ENCODE measurements at places on chromosomes 16 and 17.

DNA sequence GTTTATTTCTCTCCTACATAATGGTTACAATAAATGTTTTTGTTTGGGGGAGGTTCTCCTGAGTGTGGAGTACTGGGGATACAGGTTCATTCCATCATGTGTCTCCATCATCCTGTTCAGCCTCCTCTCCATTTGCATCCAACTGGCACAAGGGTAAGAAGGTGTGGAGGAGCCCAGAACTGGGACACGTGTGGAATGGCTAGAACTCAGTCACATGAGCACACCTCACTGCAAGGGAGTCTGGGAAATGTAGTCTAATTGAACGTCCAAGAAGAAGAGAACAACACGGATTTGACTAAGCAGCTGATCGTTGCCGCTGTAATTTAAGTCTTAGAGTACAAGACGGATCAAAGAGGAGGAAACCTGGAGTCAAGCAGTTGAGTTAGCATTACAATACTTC is 6.1 kb downstream of the OR1A1 start:
- DNase-seq, result no peak

GRCh38 chr17:2106308-2106955 is 51.5 kb downstream of the HIC1 start:
- no peak for DNase-seq

DNA sequence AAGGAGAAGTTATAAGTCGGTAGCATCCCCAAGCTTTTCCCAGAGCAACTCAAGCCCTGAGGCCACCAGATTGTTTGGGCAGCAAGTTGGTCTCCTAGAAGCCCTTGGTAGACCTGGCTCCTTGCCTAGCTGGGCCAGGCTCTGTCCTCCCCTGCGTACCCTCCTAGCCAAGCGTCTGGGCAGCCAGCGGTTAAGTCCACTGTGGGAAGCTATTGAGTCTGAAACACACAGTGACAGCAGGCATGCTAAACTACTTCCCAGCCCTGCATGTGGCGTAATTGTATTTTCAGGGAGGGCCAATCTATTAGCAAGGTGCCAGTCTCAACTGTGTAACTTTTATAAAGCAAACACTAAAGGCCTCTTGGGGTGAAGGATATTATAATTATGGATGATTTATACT is 419.1 kb upstream of the RBFOX1 start:
- DNase-seq, result no peak

- DNase-seq, result no peak
These were observed 11.2 kb upstream of the TMEM208 start for GRCh38 chr16:67215706-67216105.

DNA sequence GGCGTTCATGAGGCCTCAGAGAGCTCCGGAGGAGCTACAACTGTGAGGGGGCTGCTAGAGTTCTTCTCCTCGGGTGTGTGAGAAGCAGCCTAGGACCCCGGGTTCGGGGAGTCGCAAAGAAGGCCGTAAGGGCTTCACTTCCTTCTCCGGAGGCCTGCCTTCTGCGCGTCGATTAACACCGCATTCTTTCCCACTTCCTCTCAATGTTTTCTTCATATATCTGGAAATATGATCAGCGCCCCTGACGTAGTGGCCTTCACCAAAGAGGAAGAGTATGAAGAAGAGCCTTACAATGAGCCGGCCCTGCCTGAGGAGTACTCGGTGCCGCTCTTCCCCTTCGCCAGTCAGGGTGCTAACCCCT is 449 bp downstream of the SMCR8 start:
- no peak for DNase-seq

DNA sequence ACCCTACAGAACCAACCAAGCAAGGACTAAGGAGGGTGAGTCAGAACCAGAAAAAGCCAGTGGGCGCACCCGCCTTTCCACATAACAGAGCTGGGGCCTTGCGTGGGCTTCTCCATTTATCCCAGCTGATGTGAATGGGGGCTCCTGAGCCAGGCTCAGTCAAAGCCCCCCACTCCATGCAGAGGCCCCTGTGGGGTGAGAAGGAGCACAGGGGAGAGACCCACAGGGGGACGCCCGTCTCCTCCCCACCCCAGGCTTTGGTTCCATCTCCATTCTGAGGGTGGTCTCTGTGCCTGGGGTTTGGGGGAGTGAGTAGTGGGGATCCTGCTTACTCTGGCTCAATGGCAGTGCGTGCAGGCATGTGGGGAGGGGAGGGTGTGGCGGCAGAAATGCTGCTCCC is 210.1 kb upstream of the TNRC6C start:
- DNase-seq, result no peak

- no peak for DNase-seq
These were observed 207.2 kb downstream of the C16orf78 start for GRCh38 chr16:49580751-49581303.

GRCh38 chr16:6600167-6600566 is 732.5 kb upstream of the RBFOX1 start:
- no peak for DNase-seq
